ENCODE measurements at places on chromosomes 13 and 19.

GRCh38 chr13:29861694-29862110, 11.3 kb upstream of the UBL3 start:
- DNase-seq, result no peak

DNA sequence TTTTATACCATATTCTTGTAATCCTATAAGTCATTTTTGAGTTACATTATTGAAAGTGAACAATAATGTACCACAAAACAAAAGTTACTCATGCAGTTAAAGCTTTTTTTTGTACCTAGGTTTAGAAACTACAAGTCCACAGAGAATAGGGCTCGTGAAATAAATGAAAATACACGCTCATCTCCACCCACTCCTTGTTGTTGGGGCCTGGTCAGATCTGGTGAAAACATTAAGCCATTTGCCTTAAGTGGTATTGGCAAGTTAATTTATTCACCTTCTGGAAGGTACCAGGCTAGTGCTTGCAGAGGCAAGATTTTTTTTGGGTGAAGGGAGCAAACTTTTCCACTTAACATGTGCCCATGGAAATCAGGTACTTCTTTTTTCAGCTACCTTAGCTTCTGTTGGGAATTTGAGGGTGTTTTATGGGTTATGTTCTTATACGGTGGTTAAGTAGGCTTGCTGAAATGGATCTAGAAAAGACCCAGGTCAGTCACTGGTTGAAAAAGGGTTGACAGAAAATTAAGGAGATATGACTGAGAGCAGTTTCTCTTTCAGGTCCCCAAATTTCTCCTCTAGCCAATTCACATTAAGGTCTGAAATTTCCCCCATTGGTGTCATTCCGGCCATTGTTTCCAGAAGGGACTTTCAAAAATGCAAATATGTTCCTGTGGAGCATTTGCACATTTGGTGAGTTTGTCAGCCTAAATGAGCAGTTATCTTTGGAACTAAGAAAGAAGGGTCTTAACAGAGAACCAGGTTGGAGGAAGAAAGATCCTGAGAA, 143.3 kb downstream of the KCNRG start:
- DNase-seq, result no peak

DNA sequence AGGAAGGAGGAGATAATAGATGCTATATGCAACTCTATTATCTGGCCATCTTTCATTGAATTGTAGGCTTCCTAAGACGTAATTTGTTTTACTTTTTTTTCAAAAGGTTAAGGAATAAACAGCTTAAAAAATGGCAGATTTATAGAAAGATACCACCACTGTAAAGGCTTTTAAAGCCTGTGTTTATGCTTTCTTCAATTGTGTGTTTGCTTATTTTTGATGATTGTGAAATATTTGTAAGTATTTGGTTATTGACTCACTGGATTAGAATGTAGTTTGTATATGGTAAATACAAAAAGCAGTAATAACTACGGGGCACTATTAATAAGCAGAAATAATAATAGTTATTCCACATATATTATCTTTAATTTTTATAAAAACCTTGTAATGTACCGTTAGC, 437.9 kb downstream of the KLF5 start:
- no peak for DNase-seq

DNA sequence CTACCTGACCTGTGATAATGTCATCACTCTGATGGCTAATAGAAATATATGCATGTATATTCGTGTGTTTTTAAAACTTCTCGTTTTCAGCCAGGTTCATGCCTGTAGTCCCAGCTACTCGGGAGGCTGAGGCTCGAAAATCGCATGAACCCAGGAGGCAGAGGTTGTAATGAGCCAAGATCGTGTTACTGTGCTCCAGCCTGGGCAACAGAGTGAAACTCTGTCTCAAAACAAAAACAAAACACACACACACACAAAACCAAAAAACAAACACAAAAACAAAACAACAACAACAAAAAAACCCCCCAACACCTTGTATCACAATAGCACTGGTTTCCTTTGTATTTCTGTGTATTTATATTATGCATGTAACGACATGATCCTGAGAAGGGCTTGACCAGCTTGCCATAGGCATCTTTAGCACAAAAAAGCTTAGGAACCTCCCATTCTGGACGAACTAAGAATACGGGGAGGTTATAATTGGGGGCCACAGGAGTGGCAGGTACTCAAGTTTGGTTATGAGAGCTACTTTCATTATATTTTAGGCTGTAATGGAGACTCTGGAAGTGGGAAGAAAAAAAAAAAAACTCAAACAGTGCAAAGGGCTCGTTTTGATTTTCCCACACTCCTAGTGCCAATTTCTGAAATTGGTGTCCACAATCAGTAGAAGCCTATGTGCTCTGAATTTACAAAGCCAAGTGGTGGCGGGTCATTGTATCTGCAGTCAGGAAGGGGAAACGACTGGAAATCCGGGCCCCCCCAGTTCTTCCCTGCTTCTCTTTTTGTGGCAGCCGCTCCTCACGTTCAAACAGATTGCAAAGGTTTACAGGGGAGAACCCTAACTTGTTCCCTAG, 1.2 kb upstream of the ACP7 start:
- no peak for DNase-seq

- no peak for DNase-seq
Measured at GRCh38 chr13:25738342-25739196, 313.2 kb downstream of the SHISA2 start.

- no peak for DNase-seq
Measured at GRCh38 chr13:107742544-107742943, 472.8 kb downstream of the LIG4 start.

DNA sequence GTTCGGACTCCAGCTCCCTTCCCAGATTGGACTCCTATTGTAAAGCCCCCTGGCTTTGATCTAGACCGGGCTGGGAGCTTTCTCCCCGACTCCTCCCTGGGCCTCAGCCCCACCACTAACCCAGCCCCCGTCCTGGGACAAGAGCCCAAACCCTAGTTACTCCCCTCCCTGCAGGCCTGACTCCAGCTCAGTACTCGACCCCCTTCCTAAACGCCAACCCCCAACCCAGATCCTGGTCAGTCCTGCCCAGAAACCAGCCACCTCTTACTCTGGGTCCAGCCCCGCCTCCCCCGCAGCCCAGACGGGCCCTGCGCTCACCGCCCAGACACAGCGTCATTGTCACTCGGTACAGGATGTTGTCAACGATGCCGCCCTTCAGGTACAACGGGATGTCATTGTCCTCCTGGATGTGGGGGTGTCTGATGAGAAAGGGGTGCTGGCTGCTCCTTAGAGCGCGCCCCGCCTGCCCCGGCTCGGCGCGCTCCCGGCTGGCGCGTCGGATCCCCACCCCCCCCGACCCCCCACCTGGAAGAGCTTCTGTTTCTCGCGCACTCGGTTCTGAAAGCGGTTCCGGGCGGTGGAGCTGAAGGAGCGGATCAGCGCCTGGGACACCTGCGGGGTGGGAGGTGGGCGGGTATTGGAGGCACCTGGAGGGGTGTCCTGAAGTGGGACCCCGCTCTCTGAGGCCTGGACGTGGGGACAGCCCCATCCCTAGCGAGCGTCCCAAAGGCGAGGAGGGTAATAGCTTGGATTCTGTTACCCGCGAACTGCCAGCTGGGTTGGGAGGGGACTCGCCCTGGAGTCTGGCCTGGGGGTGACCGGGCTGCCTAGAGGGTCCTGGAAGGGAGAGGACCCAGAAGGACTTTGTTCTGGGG, 866 bp downstream of the COX7A1 start:
- DNase-seq, result no peak

DNA sequence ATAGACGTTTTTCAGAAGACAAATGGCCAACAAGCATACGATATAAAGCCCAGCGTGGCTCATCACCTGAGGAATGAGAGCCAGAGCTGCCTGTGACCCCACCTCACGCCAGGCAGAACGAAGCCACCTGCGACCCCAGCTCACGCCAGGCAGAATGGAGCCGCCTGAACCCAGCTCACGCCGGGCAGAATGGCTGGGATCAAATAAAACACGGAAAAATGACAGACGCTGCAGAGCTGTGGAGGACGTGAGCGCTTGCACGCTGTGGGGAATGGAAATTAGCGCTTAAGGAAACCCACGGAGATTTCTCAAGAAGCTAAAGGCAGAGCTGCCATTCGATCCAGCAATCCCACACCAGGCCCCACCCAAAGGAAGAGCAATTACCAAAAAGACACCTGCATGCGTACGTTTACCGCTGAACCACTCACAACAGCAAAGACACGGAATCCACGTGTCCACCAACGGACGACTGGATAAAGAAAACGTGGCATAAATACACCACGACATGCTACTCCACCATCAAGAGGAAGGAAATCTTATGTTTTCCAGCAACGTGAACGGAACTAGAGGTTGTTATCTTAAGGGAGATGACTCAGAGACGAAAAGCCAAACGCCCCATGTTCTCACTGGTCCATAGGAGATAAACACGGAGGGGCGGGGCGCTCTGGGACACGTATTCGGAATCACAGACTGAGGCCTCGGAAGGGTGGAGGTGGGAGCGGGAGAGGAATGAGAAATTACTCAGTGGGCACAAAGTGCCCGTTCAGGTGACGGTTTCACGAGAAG, 30.7 kb upstream of the C13orf46 start:
- no peak for DNase-seq

GRCh38 chr13:99859178-99860177, 112.1 kb downstream of the ZIC5 start:
- DNase-seq, result no peak

GRCh38 chr19:52694921-52695320, 39.9 kb downstream of the ZNF611 start:
- DNase-seq, result no peak

DNA sequence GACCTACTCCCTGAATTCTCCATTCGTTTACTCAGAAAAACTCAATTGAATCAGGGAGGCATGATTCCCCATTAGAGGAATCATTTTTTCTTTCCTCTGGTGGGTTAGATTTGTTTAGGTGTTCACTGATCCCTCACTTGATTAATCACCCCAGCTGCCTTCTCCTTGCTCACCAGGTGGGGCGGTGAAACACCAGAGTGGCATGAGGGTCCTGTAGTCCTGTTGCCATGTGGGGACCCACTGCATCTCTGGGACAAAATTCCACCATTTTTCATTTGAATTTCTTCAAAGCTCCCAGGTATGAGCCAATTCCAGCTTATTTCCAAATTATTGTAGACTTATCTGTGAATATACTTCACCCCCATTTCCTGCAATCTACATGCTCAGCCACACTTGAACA, 462.7 kb upstream of the ZNF507 start:
- DNase-seq, result no peak

DNA sequence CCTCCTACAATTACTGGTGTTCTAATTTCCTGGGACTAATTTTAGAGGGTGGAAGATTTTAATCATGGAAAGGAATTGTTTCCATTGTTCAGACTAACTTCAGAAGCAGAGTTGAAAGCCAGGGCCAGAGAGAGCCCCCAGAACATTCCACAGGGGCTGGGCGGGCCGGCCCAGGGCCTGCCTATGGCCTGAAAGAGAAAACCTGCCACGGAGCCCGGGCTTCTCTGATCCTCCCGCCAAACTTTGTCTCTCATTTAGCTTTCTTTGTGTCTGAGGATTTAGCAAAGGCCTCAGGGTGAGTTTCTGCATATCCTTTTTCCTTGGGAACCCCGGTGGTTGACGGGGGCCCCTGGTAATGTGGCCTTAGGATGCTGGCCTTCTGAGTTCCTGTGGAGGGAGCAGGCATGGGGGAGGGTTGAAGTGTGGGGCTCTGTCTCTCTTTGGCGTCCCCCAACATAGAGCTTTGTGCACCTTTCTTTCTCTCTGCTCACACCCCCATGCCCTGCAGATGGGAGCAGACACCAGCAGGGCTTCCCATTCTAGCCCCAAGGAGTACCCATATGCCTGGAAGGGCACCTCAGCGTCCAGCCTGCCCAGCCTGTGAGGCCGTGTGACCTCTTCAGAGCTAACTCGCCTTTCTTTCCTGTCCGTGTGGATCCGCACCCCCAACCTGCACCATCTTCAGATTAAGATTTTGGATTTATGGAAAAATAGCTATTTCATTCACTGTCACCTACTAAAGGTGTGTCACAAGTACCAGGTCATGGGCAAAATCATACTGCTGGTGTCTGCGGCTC, 539.5 kb downstream of the FGF9 start:
- no peak for DNase-seq

GRCh38 chr13:19845758-19846157, 17.7 kb downstream of the ZMYM5 start:
- peak; percentile 88 for DNase-seq

DNA sequence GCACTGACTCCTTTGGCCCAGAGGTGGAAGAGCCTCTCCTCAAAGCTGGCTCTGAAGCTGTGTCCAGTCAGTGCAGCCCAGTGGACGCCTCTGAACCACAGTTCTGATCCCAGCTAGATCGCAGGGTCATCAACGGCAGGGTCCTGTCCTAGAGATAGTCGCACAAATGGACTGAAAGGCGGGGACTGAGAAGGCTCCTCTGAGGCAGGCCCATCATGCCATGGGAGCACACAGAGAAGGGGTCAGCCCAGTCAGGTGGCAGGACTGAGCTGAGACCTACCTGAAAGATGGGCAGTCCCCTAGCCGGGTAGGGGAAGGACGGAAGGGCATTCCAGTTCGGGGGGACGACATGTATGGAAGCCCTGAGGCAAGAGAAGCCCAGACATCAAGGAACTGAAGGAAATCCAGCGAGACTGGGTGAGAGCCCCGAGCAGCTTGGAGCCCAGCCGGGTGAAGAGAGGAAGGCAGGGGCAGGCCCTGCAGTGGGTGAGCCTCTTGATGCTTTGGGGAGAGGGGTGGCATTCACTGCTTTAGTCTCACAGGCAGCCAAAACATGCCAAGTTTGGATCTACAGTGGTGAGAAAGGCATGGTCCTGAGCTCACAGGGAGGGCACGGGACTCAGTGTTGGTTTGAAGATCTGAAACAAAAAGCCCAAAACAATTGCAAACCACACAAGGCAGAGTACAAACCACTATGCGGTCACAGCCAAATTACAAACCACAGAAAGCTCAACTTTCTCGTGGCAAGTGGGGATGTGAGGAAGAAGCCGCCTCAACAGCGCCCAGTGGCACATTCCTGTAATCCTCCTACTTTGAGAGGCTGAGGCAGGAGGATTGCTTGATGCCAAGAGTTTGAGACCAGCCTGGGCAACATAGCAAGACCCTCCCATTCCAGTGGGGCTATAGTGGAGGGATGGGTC, 10.0 kb downstream of the CALM3 start:
- no peak for DNase-seq

DNA sequence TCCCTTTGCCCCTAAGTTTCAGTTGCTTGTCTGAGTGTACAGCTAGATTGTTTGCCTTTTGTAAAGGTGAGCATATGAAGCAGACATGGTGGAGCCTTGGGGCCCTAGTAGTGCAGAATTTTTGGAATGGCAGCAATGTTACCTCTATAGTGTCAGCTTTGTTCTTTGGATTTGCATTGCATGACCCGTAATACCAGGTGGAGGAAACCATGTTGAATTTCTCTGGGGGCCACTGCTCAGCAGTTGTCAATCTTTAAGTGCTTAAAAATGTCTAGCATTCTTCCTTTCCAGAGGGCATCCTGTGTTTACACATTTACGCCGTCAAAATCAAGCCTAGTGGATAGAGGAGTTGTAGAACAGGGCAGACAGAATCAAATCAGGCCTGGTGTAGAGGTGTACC, 303.3 kb downstream of the ATP8A2 start:
- no peak for DNase-seq

DNA sequence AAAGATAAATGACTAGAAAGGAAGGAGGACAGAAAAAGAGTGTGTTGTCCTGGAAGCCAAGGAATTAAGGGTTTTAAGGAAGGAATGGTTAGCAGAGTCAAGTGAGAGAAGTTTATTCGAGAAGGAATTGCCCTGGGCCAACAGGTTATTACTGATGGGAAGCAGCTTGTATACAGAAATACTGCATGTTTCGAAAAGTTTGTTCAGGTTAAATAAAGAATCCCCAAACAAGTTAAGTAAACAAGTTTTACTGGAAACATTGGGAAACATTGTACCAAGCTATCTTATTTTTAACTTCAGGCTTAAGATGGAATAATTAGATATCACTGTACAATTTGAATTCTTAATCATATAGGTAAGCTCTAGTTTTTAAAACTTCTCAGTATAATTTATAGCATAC, 28.2 kb upstream of the FBXL3 start:
- no peak for DNase-seq

Data from SK-MEL-5 (cell line).